Naive thymus-derived CD8-positive, alpha-beta T cell (primary cell): ENCODE measurements at places on chromosomes 16 and 17. TPM values are rescaled to one million over a fixed set of nuclear protein-coding genes. Genes with fewer than 3 reads are reported as not detected.

AANAT gene
- total RNA-seq, result not detected

- DNase-seq, result no peak
These were observed 1470.1 kb upstream of the GOT2 start for GRCh38 chr16:60204181-60204580.

TMED6 gene
- 5.2 TPM for total RNA-seq

SLC16A13 gene
- total RNA-seq, result 14.7 TPM

DNA sequence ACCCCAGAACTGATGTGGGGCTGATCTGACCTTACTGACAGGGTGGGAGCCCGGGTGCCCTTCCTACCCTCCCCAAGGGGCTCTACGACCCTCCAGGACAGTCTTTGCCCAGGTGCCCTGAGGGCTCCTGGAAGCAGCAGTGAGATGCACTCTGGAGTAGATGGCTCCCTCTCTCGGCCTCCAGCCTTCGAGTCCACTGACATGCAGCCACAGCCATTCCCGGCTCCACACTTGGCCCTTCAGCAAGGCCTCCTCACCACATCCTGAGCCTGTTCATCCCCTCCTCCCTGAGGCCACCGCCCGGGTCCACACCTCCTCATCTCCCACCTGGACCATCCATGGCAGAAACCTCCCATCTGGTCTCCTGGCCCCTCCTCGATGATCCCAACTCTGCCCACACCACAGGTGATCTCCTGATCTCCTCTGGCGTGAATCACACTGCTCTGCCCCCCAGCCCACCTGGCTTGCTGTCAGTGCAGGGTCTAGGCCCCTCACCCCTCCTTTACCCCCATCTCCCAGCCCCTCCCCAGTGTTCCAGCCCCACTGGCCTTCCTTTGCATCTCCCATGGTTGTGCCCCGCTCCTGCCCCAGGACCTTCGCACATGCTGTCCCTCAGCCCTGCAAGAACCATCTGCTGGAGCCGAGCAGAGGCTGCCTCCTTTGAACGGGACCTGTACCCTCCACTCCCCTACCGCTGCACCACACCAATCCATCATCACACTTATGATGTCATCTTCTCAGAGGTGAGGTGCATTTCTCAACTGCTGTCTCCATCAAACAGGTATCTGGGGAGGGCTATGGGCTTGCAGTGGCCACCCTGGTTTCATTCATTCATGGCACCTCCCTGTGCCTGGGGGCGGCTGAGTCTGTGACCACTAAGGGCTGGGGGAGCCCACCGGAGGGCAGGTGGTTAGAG, 44.7 kb downstream of the SOCS1 start:
- DNase-seq, result no peak

ZPBP2 gene
- 0.38 TPM for total RNA-seq

GRCh38 chr16:2835638-2836493, 5.8 kb downstream of the ZG16B start:
- DNase-seq, result peak; percentile 52

UMOD gene
- total RNA-seq, result not detected

DNA sequence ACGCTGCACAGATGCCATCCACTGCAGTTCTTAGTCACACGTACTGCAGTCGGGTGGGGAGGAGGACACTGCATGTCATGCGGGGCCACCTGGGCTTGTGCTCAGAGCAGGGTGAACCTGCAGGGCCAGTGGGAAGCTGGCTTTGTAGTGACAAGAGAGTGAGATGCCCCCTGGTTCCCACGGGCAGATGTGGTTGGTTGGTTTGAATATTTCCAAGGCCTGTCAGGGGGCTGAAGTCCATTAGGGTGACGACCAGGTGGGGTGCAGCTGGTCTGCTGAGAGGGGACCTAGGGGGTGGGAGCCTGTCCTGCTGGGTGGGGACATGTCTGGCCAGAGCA, 14.3 kb downstream of the ZNF213 start:
- DNase-seq, result no peak

- DNase-seq, result no peak
These were observed 852.2 kb upstream of the GOT2 start for GRCh38 chr16:59586331-59586730.

KRTAP4-3 gene
- total RNA-seq, result not detected

DNA sequence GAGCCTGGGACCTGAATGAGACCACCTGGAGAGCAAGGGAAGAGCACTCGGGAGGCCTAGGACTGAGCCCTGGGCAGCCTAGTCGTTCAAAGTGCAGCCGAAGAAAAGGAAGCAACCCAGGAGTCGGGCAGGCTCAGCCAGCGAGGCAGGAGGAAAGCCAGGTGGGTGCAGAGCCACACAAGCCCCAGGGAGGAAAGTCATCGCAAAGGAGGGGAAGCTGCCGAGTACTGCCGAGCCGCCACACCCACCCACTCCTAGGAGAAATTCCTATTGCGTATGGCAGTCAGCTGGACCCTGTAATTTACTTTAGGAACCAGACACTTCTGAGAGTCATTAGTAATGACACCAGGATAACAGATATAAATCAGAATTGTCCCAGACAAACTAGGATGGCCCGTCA, 187.6 kb downstream of the KATNIP start:
- no peak for DNase-seq

FSCN2 gene
- total RNA-seq, result 0.96 TPM

DNA sequence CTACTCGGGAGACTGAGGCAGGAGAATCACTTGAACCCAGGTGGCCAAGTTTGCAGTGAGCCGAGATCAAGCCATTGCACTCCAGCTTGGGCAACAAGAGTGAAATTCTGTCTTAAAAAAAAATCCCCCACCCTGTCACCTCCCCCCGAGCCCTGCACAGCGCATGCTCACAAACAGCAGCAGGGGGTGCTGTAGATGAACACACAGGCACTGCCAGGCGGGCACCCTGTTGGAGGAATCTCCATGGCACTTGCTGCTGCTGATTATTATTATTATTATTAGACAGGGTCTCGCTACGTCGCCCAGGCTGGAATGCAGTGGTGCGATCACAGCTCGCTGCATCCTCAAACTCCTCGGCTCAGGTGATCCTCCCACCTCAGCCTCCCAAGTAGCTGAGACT, 24.6 kb downstream of the FZD2 start:
- DNase-seq, result peak; percentile 19

DNA sequence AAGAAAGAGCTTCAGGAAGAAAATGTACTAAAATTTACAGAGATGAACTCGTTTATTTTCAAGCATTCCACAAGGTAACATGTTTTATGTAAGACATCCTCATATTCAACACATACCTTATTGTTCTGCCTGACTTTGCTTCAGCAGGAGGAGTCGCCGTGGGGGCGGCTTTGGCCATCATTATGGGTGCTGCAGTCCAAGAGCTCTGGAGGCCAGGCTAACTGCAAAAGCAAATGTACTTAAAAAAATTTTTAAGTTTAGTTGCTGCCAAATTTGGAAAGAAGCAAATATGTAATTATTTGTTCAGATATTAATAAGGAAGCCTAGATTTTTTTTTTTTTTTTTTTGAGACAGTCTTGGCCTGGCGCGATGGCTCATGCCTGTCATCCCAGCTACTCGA, 4.1 kb upstream of the SPG7 start:
- DNase-seq, result no peak

CA4 gene
- total RNA-seq, result not detected

DNA sequence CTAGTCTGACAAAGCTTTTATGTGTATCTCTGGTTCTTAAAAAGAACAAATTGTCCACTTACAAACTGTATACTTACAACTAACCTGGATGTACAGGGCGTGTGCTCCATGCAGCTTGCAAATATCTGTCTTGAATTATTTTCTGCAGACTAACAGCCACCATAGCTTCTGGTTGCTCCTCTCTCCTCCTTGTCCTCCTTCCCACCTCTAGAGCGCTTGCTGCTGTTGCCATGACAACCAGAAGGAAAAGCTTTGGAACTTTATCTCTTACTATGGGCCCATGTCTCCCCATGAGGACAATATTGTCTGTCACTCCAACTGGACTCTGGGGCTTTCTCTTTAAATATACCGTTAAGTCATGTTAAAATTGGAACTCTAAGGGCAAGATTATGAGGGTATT, 71.5 kb upstream of the DHX40 start:
- no peak for DNase-seq

DNA sequence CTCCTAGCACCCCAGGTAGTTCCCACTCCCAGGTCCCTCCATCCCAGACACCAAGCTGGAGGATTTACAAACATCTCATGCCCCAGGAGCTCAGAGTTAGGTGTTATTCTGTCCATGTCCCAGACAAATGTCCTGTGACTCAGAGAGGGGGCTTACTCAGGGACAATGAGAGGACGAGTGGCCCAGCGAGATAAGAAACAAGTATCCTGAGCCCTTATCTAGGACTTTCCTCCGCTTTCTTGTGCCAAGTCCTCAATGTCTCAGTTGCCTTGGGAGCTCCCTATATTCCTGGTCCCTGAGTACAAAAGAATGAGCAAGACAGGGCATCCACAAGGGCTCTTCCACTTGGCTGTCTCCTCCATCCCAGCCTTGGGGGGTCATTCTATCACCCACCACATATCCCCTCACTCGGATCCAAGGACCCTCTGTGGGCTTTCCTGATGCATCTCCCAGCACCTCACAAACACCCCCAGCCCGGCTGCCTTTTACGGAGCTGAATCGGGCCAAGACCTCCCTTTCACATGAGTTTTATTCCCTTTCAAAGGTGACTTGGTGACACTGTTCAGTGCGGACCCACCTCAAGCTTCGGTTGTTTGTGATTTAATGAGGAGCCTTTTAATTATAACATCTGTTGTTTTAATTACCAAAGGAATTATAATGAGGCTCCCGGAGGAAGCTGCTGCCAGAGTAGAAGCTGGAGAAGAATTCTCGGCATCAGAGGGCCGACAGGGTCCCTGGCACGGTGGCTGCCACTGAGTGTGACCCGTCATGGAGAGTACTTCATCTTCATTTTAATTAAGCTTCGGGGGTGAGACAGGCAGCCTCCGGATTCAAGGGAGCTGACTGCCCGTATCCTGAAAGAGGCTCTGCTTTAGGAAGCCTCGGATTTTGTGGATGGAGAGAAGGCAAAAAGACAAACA, 121.5 kb downstream of the WSCD1 start:
- DNase-seq, result no peak
